ENCODE measurements at places on chromosomes 4 and X.

DNA sequence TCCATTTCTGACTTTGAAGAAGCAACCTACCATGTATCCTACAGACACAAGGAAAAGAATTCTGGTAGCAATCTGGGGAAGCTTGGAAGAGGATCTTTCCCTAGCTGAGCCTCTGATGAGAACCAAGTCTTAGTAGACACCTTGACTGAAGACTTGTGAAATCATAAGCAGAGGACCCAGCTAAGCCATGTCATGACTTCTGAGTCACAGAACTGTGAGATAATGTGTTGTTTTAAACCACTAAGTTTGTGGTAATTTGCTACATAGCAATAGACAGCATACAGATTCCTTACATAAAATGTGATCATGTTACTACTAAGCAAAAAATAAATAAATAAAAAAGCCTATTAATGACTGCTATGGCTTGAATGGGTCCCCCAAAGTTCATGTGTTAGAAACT, 71.3 kb upstream of the ANKRD50 start:
- no peak for DNase-seq

GRCh38 chr4:99324361-99324760, 3.2 kb upstream of the ADH1B start:
- DNase-seq: no peak

DNA sequence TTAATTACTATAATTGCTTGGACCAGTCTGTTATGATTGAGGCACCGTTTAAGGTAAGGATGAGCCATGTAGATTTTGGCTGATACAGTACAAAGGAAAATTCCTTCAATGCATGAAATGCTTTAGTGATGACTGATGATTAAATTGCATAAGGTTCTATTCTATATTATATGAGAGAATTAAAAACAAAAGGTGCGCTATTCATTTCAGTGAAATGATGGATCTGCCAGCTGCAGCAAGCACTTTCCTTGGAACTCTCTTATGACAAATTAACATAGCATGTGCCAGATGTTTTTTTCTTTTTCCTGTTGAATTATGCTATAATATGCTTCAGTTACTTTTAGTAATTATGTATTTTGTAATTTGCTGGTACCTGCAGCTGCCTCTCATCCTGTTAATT, 98.5 kb downstream of the JADE1 start:
- DNase-seq: no peak

GRCh38 chrX:111411983-111412382, at the start of gene DCX:
Gene DCX, minus strand, starts transcription at chrX:111412192. Its CDS starts 1,794 bp downstream, at chrX:111410398.
- no peak for DNase-seq

DNA sequence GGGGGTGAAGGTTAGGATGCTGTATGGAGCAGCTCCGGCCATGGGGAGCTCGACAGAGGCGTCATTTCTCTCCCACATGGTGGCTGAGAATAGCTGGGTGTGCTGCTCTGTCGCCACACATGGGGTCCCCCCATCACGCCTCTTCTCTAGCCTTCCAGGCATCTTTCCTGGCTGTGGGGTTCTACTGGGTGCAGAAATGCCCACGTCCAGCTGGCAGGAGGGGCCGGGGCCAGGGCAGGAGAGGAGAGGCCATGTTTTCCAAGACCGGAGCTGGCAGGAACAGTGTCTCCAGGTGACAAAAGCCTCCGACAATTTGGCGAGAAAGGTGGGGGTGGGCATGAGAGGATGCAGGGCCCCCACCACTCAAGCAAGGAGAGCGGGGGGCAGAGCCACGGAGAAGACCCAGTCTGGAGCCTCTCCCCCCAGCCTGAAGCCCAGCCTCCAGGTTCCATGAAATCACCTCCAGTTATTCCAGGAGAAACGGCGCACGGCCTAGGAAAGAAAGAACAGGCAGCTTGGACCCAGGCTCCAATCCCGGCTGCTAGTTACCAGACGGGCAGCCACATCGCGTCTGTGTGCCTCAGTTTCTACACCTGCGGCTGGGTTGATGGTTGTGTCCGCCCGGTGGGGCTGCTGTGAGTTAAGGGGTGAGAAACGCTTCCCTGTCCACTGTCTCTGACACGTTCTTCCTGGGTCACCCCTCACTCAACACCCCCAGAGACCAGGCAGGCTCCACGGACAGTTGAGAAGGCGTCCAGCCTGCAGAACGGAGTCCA, 27.4 kb upstream of the SPON2 start:
- DNase-seq: no peak

DNA sequence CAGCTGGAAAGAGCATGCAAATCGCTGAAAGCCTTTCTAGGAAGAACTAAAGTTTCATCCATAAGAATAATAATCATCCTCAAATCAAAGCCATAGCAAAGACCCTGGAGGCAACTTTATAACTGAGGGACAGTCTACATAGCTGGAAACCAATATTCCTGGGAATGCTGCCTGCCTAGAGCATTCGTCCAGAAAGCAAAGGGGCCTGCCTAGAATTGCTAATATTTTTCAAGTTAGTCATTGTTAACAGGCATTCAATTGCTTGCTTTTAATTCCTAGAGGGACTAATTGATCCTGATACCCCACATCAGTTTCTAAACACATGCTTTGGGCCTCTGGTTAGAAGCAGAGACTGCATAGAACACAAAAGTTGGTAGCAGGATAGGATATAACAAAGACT, 4.2 kb upstream of the PPARGC1A start:
- DNase-seq: no peak

DNA sequence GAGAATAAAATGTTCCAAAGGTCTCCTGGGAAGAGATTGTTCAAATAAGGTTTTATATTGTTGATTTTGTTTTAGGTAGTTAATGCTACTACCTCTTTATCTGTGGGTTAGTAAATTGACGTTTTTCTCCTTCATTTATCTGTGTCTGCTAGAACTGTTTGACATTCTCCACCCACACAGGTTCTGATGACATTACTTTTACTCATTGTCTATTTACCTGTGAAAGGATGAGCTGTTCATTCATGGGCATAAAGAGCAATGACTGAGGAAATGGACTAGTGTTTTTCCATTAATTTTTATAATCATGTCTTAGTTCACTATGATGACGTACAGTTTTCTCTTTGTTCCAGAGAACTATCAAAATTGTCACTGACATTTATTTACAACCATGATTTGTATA, 75.6 kb downstream of the CPE start:
- DNase-seq: no peak

DNA sequence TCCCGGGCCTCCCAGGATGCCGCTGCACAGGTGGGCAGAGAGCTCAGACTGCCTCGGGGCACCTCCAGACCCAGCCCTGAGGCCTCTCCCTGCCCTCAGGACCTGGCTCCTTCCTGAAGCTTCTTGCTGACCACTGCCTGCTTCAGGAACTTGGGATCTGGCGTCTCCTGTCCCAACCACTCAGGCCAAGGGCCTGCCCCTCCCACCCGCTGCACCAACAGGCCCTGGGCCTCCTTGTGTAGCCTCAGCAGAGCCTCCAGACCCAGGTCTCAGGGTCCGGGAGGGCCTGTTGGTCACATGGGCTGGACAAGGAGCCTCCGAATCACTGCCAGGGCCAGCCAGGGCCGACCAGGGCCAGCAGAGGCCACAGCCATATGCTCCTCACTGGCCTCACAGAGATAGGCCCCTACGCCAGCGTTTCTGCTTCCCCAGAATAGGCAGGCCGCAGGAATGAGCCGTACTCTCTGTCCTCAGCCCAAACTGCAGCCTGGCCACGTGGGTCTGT, 2.8 kb downstream of the MXD4 start:
- peak; percentile 12 for DNase-seq

GRCh38 chrX:9871701-9872268, 85.6 kb downstream of the SHROOM2 start:
- DNase-seq: no peak

- no peak for DNase-seq
These were observed 15.4 kb upstream of the DOCK11 start for GRCh38 chrX:118480172-118480571.

DNA sequence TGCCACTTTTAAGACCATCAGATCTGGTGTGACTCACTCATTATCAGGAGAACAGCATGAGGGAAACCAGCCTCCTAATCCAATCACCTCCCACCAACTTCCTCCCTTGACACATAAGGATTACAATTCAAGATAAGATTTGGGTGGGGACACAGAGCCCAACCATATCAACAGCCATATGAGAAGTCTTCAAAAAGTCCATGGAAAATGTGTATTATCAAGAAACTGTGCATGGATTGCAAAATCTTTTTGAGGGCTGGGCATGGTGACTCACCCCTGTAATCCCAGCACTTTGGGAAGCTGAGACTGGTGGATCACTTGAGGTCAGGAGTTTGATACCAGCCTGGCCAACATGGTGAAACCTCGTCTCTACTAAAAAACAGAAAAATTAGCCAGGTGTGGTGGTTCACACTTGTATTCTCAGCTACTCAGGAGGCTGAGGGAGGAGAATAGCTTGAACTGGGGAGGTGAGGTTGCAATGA, 17.8 kb upstream of the RPL39 start:
- no peak for DNase-seq

DNA sequence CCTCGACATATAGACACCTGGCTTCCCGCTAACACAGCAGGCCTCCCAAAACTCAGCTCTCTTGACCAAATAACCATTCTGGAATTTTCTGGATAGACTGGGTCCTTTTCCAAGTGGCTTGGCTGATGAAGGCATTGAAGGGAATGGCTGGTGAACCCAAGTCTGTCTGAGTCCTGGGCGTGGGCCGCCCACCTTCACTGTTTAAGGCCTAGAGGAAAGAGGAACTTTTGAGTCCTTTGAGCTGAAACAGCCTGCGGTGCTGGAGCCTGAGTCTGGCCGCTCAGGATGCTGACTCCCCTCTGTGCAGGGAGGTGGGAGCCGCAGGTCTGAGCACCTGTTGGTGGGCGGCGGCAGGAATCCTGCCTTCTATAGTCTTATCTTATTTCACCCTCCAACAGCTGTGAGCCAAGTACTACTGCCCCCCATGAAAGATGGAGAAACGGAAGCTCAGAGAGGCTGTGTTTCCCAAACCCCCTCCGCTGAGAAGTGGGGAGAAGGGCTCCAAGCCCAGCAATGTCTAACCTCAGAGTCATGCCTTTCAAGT, 23.4 kb downstream of the ACOX3 start:
- DNase-seq: no peak

GRCh38 chrX:24767557-24767956, 73.8 kb downstream of the POLA1 start:
- DNase-seq: no peak

DNA sequence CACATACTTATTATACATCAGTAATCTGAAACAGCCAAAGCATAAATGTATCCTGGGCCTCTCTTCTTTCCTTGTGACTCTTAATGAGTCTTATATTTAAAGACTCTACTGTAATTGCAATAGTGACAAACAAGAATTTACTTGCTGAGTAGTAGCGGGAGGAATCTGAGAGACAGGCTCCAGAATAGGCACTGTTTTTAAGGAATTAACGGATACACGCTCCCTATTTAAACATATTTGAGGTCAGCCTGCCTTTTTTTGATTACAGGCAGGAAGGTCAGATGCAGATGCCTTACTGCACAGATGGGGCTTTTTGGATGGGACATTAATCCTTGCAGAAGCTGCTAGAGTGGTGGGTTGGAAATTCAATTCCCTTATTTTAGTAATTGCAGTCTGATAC, 196.3 kb upstream of the ANXA3 start:
- DNase-seq: no peak

DNA sequence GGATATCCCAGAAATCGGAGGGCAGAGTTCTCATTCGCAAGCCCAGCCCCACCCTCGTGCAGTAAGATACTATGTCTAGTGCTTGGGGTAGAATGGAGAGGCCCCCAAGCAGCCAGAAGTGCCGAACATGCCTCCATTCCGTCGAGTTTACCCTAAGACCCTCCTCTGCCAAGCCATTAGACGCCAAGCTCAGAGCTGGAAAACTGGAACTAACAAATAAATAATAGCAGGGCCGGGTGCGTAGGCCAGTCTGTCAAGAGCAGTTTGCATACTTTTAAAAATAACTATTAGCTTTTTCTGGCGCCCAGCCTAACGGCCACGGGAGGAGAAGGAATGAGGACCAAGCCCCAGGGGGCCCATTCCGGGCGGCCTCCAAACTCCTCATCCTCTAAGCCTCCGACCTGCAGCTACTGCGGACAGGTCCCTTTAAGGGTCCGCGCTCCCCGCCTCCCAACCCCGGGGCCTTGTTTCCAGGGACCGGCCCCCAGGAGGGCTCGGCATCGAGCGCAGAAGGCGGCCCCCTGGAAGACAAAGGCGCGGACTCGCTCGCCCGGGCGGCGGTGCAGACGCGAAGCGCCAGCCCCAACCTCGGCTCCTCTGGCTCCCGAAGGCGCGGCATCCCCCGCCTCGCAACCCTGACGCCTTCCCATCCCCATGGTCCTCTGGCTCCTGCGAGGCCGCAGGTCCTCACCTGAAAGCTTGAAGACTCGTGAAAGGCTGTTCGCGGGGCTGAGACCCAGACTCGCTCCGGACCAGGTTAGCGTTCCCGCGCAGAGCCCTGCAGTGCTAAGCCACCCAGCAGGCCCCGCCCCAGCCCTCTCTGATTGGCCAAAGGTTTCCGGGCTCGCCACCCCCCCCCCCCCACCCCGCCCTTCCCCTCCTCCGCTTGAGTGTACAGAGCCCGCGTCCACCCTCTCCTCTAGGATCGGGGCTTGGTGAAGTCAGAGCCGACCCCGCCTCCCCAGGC, at the start of gene TMSB15A:
Gene TMSB15A, minus strand, starts transcription at position 765 of the 967 bp plus-strand sequence.
- peak; percentile 59 for DNase-seq

DNA sequence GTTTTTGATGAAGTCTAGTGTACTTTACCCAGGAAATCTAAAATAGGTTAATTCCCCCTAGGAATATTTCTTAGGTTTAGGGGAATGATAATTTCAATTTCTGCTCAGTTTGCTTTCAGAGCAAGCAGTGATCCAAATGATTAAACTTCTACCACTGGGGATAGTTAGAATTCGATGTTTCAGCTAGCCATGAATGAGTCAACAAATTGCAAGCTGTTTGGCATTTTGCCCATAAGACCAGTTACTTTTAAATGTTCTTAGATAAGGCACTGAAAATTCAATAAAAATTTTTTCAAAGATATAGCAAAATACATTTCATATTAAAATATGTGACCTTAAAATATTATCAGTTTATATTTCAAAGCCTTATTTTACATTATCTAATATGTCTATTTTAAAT, 993.6 kb downstream of the ARAP2 start:
- no peak for DNase-seq

DNA sequence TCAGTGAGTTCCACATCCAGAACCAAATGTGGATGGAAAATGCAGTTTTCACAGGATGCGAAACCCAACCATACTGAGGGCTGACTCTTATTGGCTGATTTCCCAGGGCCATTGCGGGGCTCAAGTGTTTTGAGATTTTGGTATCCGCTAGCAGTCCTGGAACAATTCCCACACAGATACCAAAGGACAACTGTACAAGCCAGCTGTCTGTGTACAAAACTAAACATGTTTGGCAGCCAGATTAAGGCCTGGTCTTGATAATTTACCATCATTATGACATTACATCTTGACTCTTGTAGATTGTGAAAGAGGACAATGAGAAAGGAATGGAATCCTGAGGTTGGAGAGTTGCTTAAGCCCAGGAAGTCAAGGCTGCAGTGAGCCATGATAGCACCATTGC, 121.9 kb downstream of the DKK2 start:
- DNase-seq: no peak

DNA sequence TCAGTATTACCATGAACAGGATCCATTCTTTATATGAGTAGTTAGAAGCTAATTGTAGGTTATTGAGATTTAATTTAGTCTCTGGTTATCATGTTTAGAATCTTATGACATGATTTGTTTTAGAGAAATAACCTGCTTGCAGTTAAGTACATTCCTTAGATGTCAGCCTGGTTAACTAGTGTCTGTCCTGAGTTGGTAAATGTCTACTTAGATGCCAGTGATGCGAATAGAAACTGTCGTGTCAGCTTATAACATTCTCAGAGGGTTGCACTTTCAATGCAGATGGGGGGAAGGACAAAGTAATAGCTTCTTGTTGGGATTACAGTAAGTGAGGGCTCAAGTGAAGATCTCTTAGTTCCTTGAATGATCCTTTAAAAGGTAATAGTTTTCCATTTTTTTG, 227.8 kb upstream of the SPRY1 start:
- no peak for DNase-seq

GRCh38 chr4:143082701-143083100, 102.0 kb upstream of the USP38 start:
- DNase-seq: no peak
